ENCODE measurements at places on chromosomes 16 and 17.

DNA sequence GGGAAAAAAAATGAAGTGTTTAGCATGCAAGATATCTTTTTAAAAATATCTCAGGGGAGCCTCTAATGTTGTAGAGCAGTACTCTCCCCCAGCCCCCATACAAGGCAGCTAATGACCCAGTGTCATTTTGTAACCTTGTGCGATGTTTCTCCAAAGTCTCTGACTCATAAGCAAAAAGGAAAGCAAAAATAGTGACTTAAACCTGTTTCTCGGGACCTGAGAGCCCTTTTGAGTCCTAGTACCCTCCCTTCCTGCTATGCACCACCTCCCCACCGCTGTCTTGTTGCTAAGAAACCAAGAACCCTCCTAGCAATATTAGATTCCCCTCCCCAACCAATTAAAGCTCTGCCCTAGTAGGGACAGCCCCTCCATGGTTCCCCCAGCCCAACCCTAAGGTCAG lies 2.8 kb downstream of the MYCBPAP start:
- peak; percentile 92 for DNase-seq

DNA sequence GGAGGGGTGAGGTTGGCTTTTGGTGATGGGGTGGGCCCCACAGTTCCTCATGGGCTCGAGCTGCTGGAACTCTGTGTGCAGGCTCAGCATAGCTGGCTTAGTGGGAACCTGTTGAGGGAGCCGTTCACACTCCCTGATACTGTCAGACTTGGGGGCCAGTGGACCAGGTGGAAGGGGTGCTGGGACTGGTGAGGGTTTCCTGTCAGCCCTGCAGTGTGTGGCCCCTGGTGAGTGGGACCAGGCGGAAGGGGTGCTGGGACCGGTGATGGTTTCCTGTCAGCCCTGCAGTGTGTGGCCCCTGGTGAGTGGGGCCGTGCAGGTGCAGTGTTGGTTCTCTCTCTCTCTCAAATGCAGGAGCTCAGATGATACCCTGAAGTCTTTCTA lies 45.1 kb upstream of the ZNF750 start:
- DNase-seq, result peak; percentile 54

- DNase-seq, result no peak
These were observed 50.3 kb downstream of the ABCC12 start for GRCh38 chr16:48105456-48105855.

GRCh38 chr17:65027305-65027704 lies 29.2 kb downstream of the GNA13 start:
- DNase-seq, result peak; percentile 86

GRCh38 chr17:7241783-7242716 lies at the start of gene GABARAP:
Gene GABARAP (minus strand): TSS chr17:7242449. CDS start chr17:7242330, 119 bp downstream.
- peak; percentile 89 for DNase-seq

DNA sequence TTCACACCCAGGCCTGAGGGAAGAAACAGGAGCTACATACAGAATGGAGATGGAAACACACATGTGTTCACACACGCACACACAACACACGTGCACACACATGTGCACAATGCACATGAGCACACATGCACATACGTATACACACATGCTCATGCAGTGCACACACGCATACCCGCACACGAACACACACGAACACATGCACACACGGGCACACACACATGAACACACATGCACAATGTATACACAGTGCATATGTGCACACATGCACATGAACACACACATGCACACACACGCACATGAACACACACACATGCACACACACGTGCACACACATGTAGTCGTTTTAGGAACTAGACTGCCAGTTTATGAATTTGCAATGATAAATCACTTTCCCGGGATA lies 49.3 kb upstream of the CDR2 start:
- DNase-seq, result no peak

DNA sequence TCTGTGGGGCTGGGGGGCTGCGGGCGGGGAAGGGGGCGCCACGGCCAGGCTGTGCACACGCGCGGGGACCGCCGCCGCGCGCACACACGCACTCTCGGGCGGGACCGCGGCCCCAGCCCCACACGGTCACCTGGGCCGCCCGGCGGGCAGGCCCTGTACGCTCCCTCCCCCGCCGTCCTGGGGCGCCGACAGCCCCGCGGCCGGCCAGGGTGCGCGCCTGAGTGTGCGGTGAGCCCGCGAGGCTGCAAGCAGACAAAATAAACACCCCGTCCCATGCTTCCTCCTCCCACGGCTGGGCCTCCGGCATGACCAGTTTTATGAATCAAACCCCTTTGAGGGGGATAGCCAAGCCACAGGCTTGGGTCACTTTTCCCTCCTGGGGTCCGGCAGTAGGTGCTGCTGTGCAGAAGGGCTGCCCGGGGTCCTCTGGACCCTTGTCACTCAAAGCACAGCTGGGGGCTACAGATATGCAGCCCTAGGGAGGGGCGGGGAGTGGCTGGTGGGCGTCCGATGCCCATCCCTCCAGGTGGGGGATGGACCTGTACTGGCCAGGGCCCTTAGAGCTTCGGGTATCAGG lies 441 bp downstream of the VASN start:
- no peak for DNase-seq

- no peak for DNase-seq
These were observed 106.2 kb upstream of the ZNF469 start for GRCh38 chr16:88276591-88276990.

GRCh38 chr16:83653785-83654184 lies 154.0 kb upstream of the HSBP1 start:
- DNase-seq, result no peak

DNA sequence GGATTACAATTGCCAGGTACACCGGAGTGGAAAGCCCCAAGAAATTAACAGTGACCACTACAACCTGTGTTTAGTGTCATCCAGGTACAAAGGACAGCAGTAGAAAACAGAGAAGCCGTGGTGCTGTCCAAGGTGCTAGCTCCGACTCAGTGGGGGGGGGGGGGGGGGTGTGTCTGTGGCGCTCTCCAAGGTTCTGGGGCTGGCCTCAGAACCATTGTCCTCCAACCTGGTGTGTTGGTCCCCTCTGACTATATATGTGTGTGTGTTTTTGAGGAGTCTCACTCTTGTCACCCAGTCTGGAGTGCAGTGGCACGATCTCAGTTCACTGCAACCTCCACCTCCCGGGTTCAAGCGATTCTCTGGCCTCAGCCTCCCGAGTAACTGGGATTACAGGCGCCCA lies 5.8 kb upstream of the ZNF23 start:
- peak; percentile 5 for DNase-seq

Measured in activated CD4-positive, alpha-beta T cell treated with anti-CD3 and anti-CD28 coated beads, Interleukin-10, Interleukin-2, amounts not matched to agents 100 ng/mL and 50 ng/mL, durations not matched to agents 16 hours and 8 hours (primary cell).